Thymus (tissue), 14 donors: ENCODE measurements at places on chromosomes 12 and 14.

DNA sequence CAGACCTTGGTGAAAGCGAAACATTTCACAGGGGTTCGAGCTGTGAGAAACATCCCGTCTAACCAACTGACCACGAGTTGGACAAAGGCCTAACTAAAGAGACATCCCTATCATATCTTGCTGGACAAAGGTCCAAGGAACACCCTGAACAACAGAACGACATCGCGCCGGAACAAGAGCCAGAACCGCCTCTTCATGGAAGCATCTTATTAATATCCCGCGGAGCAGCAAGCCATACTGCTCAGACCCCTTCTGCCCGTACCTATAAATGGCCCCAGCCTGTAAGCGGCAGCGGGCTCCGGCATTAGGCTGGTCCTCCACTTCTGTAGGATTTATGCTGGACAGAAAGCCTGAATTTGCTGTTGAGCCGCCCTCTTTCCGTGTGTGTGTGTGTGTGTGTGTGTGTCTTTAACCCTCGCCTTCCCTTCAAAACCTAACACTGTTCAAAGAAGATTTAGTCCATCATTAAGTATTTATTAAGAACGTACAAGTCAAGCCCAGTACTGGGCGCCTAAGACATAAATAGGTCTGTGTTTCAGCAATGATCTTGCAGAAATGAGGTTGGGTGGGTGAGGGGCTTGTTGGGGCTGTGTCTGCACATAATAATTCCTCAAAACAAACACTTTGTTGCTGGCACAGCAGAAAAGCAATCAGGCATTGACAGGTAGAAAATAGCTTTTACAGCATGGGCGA is 1.9 kb downstream of the SLC6A15 start:
- no peak for DNase-seq

DNA sequence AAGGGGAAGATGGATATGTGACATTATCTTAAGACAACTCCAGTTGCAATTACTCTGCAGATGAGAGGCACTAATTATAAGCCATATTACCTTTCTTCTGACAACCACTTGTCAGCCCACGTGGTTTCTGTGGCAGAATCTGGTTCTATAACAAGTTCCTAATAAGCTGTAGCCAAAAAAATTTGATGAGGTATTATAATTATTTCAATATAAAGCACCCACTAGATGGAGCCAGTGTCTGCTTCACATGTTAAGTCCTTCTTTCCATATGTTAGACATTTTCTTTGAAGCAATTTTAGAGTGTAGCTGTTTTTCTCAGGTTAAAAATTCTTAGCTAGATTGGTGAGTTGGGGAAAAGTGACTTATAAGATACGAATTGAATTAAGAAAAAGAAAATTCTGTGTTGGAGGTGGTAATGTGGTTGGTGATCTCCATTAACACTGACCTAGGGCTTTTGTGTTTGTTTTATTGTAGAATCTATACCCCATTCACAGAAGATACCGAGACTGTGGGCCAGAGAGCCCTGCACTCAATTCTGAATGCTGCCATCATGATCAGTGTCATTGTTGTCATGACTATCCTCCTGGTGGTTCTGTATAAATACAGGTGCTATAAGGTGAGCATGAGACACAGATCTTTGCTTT is 36.9 kb downstream of the PSEN1 start:
- peak; percentile 6 for DNase-seq

DNA sequence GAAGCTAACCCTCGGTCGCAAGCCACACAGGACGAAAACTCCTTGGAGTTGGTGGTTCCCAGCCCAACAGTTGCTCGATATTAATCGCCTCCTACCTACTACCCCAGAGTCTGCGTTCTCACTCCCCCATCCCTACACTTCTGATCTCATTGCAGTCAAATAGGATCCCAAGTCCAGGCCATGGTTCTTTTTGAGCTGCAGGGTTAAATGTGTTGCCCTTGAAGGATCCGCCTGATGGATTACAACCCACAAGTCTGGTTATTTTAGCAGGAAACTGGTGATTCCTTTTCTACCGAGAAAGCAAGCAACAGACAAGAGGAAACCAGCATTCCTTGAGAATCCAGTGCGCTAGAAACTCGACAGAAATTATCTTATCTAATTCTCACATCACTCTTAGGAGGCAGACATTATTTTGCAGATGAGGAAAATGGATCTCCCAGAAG is 785 bp upstream of the NIN start:
- no peak for DNase-seq

DNA sequence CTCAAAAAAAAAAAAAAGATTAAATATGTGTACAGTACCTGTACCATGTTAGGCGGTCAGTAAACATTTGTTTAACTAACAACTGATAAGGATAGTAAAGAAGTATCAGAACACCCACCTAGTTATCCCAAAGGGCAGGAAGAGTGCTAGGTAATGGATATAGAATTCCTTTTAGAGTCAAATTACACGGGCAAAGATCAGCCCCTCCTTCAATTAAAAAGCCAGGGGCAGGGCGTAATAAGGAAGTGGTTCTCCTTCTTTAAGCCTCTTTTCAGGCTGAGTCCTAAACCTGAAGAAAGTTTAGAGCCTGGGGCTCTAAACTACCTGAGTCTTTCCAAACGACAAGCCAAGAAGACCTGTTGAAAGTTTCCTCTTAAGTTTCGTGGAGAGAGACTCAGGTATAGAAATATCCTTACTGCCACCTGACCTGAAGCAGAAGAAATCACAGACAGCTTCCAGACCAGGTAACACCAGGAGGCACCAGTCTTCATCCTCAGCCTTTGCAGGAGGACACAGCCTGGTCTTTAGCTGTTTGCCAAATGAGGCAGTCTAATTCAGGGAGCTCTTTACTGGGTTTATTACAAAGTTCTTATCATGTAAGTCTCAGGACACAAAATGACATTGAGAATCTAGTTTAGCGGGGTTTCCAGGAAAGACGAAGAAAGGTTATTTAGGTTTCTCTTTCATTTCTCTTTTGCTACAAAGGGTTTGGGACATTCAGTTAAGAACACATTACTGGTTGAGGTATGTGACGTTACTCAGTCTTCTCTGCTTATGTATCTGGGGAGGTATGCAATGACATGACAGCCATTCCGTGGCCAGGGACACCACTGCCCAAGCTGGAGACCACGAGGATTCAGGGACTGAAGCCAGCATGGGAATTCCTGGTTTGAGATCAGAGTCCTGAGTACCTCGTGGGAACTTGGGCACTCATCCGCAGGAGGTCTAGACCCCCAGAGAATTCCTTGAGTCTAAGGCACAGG is at the start of gene BCL2L14:
Gene BCL2L14 (plus strand): TSS at position 266 of the 983 bp plus-strand sequence. CDS start 8,367 bp downstream, outside the sequence.
- DNase-seq = peak; percentile 41

DNA sequence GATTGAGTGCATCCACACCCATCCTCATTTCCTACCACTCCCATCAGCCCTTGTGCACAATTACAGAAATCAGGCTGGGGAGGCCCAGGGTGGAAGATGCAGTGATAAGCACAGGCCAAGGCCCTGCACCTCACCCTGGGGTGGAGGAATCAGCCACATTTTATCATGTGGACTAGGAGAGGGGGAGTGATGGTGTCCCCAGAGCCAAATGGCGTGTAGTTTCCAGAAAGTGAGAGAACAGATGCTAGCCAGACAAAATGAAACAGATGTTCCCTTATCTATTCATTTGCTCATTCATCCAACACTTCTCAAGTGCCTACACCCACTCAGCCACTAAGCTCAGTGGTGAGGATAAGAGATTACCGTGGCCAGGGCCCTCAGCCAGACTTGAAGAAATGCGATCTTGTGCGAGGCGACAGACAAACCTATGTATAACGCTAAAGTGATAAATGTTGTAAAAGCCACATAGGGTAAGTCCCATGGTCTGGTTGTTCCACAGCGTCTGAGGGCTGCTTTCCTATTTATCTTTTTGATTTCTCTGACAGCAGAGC is 93.6 kb downstream of the STAB2 start:
- no peak for DNase-seq

DNA sequence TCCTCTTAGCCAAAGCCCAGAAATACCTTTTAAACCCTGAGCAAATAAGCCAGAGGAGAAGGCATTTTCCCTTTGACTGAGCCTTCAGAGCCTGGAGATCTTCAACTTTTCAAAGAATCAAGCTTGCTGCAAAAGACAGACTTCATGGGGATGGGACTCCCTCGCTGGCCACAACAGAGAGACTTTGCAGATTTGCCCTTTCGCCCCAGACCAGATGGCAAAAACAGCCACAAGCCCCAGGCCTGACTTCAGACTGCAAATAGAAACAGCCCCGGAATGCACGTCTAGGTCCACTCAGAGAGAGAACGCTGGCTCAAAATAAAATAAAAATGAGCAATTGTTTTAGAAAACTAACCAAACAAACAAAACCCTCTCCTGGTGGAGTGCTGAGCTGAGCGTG is 114.6 kb upstream of the MED13L start:
- no peak for DNase-seq

DNA sequence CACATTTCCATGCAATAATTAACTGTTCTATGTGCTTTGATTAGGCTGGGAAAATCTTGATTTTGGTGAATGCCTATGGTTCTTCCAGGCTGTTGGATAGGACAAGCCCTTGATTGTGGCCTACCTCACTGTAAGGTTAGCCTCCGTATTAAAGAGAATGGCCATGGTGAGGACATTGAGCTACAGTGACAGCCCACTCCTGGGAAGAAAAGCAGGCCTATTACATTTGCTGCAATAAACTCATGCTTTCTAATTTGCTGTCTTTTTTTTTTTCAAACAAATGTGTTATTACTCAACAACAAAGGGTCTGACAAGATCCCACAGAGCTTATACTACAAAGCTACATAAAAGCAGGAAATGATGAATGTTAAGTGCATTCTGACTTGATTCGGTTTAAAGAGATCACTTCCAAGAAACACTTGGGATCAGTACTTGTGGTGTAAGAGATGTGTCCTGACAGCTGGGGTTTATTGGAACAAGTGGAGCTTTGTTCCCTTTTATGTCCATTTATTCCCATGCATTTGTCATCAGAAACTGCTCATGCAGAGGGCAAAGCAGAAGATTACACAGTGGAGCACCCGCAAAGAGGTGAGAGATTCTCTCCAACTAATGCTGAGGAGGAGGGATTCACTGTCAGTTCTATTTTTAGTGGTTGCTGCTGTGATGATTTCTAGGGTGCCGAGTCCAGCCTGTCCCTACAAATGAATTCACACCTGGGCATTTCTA is 29.1 kb upstream of the KCNK10 start:
- DNase-seq = no peak

DNA sequence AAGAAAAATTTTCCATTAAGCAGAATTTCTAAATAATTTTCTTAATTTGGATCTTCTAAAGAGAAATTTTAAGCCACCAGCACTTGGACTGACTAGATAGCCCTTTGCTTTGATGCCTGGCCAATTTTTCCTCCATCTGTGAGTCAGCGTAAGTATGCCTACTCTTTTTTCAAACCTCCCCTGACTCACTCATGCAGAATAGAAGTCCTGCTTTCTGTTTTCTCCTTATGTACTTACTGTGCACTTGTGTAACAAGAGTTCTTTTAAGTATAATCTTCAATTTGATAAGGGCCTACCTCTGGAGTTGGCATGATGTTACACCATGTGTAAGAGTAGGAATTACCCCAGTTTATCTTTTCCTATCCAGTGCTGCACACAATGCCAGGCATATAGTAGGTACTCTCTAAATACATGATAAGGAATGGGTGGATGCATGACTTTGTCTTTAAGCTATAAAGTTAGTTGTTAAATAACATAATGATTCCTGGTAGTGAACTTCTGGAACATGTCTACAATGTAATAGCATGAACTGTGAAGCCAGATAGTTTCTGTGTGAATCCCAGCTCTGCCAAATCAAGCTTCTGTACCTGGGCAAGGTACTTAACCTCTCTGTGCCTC is 329.6 kb downstream of the TMTC2 start:
- no peak for DNase-seq

DNA sequence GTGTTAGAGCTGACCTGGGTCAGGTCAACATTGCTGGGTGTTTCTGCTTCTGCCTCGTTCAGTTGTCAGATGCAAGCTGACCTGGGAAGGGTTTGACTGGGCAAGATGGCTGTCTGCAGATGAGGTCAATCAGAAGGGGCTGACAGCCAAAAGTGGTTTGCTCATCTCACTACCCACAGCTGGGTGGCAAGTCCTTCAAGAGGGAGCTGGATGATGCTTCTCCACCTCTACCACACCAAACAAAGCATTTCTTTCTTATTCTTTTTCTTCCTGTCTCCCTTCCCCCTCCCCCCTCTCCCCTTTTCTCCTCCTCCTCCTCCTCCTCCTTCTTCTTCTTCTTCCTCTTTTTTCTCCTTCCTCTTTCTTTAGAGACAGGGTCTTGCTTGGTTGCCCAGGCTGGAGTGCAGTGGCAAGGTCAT is 268.2 kb upstream of the PLEKHG7 start:
- DNase-seq = no peak

GRCh38 chr12:96190413-96191108 is 3.6 kb upstream of the ELK3 start:
- DNase-seq = no peak

DNA sequence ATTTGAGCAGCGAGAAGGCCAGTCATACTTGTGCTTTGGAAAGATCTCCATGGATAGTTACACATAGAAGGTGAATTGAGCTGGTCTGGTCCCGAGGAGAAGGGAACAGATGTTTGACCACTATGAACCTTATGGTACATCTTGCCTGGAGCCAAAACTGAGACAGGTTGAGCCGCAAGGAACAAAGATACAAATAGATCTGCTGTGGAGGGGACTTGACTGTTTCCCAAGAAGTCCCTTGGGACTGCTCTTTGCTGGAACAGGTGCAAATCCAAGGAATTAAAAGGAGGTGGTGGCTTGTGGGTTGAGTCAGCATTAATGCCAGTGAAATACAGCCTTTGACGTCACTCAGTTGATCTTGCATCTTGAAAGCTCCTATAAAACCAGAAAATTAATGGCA is 68.8 kb upstream of the PRIMA1 start:
- DNase-seq = no peak

- no peak for DNase-seq
Observed at GRCh38 chr12:78787576-78787975, 77.0 kb upstream of the SYT1 start.

- DNase-seq = peak; percentile 52
Observed at GRCh38 chr14:99971087-99971940, 93.9 kb upstream of the EVL start.

DNA sequence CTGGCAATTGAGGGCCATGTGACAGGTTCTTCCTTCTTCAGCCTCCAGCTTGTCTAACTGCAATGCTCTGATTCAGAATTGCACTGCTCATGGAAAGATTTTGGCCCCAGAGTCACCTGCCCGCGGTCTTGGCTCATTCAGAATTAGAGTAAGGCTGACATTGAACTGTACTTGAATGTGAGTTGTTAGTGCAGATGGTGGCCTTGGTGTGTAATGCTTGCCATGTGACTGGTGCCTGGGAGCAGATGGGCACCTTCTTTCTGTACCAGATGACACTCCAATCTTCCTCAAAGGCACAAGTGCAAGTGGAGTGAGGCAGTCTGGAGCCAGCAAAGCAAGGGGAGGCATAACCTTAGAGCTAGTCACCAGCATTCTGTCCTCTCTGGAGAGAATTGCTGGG is 36.5 kb upstream of the ANO4 start:
- DNase-seq = no peak

GRCh38 chr12:123929946-123930583 is 42.6 kb downstream of the CCDC92 start:
- DNase-seq = peak; percentile 90

GRCh38 chr14:69316449-69317101 is 56.6 kb downstream of the GALNT16 start:
- DNase-seq = no peak
